Astrocyte (in vitro differentiated cells and primary cell): ENCODE measurements at places on chromosomes 2 and 18. TPM values are rescaled to one million over a fixed set of nuclear protein-coding genes. Genes with fewer than 3 reads are reported as not detected.

The HEATR5B gene
- total RNA-seq: 15.6 and 15.7 TPM in 2 replicates

DNA sequence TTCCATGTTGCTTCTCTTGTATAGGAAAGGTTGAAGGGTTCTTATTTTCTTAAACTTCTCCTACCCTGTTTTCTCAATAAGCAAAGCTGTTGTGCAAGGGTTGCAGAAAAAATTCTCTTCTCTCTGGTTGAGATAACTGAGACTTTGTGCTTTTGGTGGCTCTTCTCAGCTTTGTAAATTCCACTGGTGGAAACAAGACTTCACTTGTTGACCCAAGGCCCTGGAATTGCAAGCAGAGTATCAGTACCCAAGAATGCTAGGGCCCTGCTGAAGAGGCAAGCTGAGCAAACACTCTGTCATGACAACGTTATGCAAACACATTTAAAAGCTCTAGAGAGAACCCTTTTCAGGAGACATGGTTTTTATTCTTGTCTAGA is 294.7 kb upstream of the EPAS1 start:
- DNase-seq: peak; percentile 52

The CLEC4F gene
- not detected in 2 replicates for total RNA-seq

- DNase-seq: no peak
These were observed 37.9 kb upstream of the CD207 start for GRCh38 chr2:70873541-70873940.

The PCARE gene
- not detected in 2 replicates for total RNA-seq

DNA sequence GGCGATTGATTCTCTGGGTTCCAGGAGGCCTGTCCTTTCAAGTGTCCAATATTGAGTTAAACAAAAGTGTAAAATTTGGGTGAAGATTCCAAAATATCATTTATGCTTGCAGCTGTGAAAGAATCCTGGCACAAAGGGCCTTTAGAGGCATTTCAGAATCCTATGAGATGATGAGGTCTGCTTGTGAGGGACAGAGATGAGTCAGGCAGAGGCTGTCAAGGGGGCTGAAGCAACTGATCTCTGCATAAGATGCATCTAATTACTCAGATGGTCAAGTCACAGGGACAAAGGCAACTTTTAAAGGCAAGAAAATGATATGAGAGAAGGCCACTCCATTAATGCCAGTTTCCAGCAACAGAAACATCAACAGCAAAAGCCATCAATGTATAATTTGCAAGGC is 78.8 kb downstream of the FHOD3 start:
- DNase-seq: no peak

DNA sequence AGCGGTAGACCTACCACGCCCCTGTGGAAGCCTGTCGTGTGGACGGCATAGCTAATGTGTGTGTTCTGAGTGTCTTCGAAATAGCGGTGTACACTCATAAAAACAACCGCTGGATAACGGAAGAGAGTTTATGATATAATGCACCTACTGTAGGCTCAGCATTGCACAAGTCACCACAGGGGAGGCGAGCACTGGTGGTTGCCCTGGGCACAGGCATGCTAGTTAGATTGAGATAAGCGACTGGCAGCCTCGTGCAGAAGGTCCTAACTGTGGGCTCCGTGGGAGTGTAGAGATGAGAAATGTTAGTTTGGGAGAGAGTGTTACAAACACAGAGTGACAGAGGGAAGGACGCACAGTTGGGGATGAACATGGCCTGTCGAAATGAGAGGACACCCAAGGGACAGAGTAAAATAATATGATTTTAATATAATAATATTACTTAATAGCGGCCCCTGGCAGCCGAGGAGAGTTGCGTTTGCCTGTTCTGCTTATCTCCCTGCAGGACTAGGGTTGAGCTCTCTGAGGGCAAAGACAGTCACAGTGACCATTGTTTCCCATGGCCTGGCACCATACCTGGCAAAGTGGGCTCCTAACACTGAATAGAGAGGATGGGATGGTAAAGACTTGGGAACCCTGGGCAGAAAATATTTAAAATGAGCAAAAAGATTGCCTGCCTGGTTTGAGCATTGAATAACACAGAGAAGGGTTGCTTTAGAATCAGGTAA is 204.2 kb downstream of the GBX2 start:
- no peak for DNase-seq

GRCh38 chr2:163646687-163647086 is 89.1 kb downstream of the FIGN start:
- DNase-seq: no peak

The HOXD8 gene
- not detected in 2 replicates for total RNA-seq

DNA sequence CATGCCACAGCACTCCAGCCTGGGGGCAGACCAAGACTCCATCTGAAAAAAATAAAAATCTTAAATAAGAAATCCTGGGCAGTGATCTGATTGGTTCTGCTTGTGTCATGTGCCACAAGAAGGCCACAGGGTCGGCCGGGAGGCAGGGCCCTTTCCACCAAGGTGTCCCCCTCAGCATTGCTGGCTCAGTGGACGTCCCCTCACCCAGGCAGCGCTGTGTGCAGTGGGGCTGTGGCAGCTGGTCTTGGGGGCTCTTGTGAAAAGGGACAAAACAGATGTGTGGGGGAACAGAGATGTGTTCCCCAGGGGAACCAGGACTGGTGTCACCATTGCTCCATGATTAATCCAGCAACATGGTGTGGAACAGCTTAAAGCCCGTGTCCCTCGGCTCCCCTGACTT is 60.5 kb downstream of the HS6ST1 start:
- no peak for DNase-seq

- no peak for DNase-seq
These were observed 75.6 kb downstream of the COA5 start for GRCh38 chr2:98532756-98533155.

The SYT4 gene
- not detected in 2 replicates for total RNA-seq

GRCh38 chr2:41847744-41848441 is 199.9 kb upstream of the PKDCC start:
- no peak for DNase-seq

The IL37 gene
- not detected in 2 replicates for total RNA-seq

DNA sequence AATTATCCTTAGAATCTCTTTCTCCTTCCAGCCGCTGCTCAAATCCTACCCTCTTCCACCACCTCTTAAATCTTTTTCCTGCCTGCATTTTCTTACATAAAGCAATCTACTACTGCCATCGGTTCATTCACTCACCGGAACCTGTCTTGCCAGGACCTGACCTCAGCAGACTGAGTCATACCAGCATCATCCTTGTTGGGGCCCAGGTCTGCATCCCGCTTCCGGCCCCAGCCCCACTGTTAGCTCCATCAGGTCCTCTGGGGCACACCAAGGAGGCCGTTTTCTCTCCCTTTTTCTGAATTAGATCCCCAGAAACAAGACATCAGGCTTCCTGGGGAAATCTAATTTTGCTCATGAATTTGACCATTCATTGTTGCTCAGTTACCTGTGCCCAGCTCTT is 42.7 kb upstream of the TGFA start:
- DNase-seq: peak; percentile 76

DNA sequence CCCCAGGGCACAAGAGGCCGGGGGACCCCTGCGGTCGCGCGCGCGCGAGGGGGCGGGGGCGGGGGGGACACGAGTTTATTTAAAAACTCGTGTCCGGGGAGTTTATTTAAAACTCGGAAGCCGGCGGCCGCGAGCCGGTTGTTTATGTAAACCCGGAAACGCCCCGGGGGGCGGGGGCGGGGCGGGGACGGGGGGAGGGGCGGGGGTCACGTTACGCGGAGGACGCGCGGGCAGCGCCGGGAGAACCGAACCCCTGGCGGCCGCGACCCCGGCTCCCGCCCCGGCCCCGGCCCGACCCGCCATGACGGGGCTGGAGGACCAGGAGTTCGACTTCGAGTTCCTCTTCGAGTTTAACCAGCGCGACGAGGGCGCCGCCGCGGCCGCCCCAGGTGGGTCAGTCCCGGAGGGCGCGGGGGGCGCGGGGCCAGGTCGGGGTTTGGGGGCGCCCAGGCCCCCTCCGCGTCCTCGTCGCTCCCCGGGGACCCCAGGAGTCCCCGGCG is 4.4 kb downstream of the NFATC1 start:
- DNase-seq: no peak

GRCh38 chr2:143704451-143705106 is 575.4 kb downstream of the ARHGAP15 start:
- DNase-seq: no peak

DNA sequence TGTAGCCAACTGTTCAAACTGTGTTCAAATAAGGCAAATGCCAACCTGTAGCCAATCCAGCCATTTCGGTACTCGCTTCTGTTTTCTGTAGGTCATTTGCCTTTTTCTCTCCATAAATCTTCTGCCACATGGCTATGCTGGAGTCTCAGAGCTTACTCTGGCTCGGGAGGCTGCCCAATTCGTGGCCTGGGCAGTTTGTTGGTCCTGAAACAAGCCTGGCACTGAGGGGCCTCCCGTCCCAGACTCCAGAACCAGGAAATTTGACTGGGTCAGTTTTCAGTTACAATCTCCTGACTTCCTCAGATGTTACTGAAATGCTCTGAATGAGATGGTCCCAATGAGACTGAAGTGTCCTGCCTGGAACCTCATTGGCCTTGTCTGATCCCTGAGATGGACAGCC is 120.8 kb upstream of the NPAS2 start:
- DNase-seq: no peak

GRCh38 chr18:75818383-75818782 is 390.9 kb upstream of the SMIM21 start:
- no peak for DNase-seq

The SEPTIN2 gene
- total RNA-seq: 544 and 552 TPM in 2 replicates

GRCh38 chr2:177641331-177641730 is 248.8 kb downstream of the AGPS start:
- no peak for DNase-seq

GRCh38 chr2:238098901-238099713 is 1.0 kb upstream of the ESPNL start:
- no peak for DNase-seq

DNA sequence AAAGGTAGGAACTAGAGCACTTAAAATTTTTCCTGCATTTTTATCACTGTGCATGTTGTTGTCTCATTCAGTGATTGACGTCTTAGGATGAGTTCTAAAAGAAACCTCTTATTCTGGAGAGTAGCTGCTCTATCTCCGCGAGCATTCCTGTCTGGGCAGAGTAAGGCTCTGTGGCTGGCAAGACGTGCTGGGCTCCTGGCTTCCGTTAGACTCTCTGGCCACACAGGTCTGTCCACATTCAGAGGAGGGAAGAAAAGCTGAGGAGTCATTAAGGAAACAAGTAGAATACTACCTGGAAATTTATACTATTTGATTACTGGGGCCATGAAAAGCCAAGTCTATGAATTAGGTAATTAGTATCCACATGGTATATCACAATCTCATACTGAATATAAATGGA is 138.0 kb upstream of the DNMT3A start:
- no peak for DNase-seq
